Endodermal cell (in vitro differentiated cells): ENCODE measurements at places on chromosomes 11 and 22.

DNA sequence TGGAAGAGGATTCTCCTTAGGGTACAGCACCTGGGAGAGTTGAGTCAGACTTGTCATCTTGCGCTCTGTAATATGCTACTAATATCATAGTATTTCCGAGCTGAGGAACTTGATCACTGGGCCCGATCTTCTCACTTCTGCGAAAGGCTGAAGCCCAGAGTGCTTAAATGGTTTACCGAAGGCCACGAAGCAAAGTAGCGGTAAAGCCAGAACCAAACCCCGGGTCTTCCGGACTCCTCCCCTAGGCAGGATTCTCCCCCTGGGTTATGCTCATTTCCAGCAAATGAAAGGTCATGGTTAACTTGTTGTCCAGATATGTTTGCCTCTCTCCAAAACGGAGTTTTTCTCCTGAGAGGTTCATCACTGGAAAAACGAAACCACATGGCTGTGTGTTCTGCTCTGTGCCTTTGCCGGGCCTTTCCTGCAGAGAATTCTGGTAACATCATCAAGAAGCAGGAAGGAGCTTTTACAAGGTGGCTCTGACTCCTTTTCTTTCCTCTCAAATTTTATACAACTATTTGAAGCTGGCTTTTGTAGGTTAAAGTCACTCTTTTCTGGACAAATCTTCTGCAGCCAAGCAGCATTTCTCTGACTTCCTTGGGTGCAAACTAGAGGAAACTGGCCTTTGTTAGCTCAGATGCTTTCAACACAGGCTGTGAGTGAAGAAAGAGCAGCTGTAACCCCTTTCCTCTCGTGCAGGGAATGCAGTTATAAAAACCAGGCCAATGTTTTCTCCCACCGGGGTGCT lies 35.5 kb downstream of the UBASH3B start:
- DNase-seq = no peak

GRCh38 chr11:9138612-9139579 lies 47.5 kb upstream of the SCUBE2 start:
- no peak for DNase-seq

GRCh38 chr11:39434466-39434865 lies 2025.0 kb downstream of the LRRC4C start:
- DNase-seq = no peak

DNA sequence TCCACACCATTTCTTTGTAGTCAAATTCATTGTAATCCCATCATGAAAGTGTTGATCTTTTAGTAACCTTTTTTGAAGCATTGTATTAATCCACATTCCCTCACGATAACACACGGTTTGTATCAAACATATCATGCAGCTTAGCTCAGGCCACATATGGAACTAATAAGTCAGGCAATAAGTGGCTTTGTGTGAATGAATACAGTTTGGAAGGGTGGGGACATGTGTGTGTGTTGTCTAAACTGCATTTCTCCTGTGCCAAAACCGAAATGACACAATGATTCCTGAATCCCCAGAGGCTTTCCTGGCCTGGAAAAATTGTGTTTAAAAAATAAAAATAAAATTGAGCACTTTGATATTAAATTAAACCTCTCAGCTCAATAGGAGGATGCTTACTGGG lies 98.3 kb downstream of the WNT11 start:
- no peak for DNase-seq

GRCh38 chr11:102177974-102178631 lies 67.9 kb downstream of the YAP1 start:
- no peak for DNase-seq

DNA sequence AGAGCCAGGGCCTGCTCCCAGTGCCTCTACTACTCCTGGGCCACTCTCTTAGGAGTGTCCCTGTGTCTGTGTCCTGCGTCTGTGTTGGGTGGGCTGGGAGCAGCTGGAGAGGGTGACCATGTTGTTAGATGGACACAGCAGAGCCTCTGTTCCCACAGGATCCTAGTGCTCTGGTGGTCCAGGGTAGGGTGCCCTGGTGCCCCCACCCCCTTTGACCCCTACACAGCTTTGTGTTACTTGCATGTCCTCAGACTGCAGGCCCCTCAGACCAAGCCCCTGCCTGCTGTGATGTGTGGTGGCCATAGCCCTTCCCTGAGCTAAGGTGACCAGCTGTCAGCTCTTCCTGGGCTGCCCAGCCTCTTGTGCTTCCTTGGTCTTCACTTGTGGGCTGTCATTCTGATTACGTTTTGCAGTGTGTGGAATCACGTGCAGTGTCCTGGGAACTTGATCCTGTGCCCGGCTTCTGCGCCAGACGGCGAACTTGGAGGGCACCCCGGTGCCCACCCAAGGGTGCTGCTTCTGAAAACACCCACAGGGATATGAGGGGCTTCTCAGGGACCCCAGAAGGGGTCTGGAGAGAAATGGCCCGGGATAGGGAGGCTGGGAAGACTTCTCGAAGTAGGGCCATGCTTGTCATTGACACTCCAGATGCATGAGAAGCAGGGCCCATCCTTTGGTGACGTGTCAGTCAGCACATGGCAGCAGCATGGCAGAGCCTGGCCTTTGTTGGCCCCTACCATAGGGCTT lies 1.5 kb downstream of the TANGO2 start:
- no peak for DNase-seq
